ACHN (cell line): ENCODE measurements at places on chromosomes 7 and 10.

GRCh38 chr10:119282446-119282845 lies 75.1 kb downstream of the GRK5 start:
- DNase-seq = no peak

GRCh38 chr10:22252224-22252800 lies 34.5 kb upstream of the EBLN1 start:
- peak; percentile 21 for DNase-seq

GRCh38 chr7:54944179-54944578 lies 74.6 kb upstream of the EGFR start:
- no peak for DNase-seq

DNA sequence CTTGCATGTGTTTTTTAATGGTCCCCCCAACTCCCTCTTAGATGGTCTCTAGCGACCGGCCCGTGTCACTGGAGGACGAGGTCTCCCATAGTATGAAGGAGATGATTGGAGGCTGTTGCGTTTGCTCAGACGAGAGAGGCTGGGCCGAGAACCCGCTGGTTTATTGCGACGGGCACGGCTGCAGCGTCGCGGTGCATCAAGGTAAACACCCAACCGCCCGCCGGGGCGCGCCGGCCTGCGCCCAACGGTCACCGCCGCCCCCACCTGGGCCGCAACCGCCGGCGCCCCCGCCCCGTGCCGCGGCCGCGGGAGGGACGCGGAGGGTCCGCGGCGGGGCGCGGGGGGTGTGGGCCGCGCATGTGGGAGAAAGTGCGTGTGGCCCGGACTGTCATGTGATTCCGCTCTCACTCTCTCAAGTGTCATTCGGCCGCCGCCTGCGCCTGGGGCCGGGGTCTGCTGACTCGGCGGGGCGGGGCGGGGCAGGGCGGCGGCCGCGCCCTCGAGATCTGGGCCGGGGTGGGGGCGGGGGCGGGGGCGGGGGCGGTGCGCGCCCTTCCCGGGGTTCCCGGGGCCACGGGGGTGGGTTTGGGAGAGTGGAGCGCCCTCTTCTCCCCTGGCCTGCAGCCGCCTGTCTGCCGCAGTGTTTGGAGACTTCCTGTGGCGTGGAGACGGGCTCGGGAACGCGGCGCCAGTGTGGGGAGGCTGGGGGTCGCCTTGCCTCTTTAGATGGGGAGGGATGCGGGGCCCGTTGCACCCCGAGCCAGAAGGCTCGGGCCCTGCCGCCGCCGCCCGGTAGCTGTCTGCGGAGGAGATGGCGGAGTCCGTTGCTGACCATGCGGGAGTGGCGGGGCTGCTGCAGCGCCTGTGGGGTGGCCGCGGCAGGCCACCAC lies 817 bp downstream of the MLLT10 start:
- DNase-seq = peak; percentile 43

- DNase-seq = no peak
Observed at GRCh38 chr7:43764807-43765491, 6.5 kb downstream of the BLVRA start.
